Osteocyte (in vitro differentiated cells): ENCODE measurements at places on chromosomes 4 and X. TPM values are rescaled to one million over a fixed set of nuclear protein-coding genes. Genes with fewer than 3 reads are reported as not detected.

Gene RAB40A
- total RNA-seq, result 0.24 and 0.68 TPM in 2 replicates

GRCh38 chrX:11629593-11630211, 36.0 kb downstream of the ARHGAP6 start:
- no peaks in the 10 kb centered on the region for H3K36me3 ChIP-seq
- no peak overlapping the region for H3K27ac ChIP-seq

DNA sequence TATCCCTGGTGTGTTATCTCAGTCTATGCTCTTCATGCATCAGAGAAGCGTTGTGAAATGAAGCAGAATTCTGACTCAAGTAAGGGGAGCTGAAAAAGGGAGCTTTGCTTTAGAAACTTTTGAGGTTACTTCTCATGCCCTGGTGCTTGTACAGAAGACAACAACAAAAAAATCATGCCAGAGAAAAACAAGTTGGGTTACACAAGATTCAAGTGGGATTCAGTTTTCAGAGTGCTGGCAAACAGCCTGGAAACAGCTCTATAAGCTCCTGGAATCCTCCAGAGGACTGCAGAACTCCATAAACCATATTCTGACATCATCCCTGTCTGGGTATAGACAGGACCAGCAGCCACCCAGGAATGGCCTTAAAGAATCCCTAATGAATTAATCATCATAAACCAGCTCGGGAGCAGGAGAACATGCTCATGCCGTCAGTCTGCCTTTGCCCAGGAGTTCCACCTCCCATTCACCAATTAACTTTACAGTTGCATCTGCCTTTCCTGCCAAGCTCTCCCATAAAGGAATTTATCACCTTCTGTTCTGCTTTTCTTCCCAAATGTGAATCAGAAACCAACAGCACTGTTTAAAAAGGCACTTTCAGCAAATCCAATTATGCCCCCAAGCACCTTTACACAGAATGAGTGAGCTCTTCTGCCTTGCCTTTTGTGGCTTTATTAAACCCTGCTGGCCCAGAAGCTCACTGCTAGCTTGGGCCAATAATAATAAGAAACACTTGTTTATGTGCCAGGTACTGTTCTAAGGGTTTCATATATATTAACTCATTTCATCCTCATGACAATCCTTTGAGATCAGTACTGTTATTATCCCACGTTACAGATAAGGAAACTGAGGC, 54.5 kb upstream of the FBXW7 start:
- peak overlapping the region; percentile 2 for H3K27ac ChIP-seq
- no peak for DNase-seq
- no peaks in the 10 kb centered on the region for H3K36me3 ChIP-seq
- H3K4me1 ChIP-seq, result peaks cover 19% of the 10 kb centered on the region
- no peak overlapping the region for H3K4me3 ChIP-seq

DNA sequence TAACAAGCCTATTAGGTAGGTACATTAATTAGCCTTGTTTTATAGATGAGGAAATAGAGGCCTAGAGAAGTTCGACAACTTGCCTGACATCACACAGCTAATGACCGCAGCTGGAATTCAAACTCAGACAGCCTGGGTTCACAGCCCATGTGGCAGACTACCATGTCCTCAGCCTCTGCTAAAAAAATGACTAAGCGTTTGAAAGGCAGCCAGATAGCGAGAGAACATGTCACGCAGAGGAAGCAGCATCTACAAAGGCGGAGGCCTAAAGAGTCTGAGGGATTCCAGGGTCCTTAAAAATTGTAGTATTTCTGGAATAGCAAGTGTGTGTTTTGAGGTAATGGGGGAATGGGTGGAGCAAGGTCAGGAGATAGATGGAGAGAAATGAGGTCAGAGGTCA, 33.2 kb upstream of the BMP15 start:
- no peak for DNase-seq
- no peaks in the 10 kb centered on the region for H3K4me1 ChIP-seq
- H3K27ac ChIP-seq, result no peak overlapping the region
- no peaks in the 10 kb centered on the region for H3K36me3 ChIP-seq
- no peaks in the 10 kb centered on the region for H3K27me3 ChIP-seq
- H3K4me3 ChIP-seq, result no peak overlapping the region

DNA sequence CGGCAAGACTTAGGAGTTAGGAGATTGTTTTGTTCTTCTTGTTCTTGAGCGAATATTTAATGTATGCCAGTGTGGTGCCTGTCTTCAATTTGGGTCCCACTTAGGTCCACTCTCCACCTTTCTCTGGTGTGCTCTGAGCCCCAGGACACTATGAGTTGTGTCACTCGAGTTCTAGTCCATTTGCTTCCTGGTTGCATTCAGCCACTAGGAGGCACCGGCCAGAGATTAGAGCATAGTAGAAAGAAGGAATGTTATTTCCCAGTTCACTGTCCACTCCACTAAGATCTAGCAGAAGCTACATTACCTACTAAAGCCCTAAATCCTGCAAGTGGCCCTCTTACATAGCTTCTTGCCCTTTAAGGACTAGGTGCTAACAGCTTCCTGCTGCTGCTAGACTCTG, 326.9 kb downstream of the NAF1 start:
- H3K4me3 ChIP-seq, result no peak overlapping the region
- H3K27ac ChIP-seq, result no peak overlapping the region
- H3K4me1 ChIP-seq, result no peaks in the 10 kb centered on the region
- H3K36me3 ChIP-seq, result no peaks in the 10 kb centered on the region
